ENCODE measurements at places on chromosomes 16 and 17. TPM values are rescaled to one million over a fixed set of nuclear protein-coding genes. Genes with fewer than 3 reads are reported as not detected.

DNA sequence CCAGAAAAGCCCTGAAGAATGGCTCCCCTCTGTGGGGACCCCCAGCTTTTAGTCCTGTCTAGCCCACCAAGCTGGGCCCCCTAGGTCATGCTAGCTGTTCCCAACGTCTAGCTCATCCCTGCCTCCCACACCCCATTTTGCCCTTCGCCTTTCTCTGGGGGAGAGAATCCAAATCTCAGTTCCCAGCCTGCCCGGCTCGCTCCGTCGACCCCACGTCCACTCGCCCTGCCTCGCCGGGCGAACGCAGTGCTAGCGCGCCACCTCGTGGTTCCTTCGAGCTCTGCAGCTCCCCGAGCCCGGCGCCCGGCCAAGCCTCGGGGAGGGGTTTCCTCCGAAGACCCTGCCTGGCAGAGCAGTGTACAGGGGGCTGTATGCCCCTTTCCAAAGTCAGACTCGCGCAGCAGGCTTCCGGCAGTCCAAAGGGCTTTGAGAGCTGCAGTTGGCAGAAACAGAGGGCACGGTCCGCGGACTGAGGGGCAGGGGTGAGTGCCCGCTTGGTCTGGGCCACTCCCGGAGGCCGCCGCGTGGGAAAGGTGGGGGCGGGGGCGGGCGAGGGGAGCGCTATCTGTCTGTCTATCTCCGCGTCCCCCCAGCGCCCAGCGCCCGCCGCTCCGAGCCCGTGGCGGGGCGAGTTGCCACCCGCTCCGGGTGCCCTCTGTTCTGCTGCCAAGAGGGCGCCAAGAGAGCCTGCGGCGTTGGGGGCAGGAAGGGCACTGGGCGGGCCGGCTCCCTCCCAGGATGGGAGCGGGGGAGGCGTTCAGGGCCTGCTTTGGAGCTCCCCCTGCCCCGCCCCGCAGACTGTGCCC, 1.7 kb upstream of the DLX3 start:
- DNase-seq, result peak; percentile 42

- DNase-seq, result no peak
These were observed 262.6 kb downstream of the PRKCA start for GRCh38 chr17:66564992-66565465.

- peak; percentile 66 for DNase-seq
These were observed 76.5 kb downstream of the TIMM22 start for GRCh38 chr17:1073241-1073962.

DNA sequence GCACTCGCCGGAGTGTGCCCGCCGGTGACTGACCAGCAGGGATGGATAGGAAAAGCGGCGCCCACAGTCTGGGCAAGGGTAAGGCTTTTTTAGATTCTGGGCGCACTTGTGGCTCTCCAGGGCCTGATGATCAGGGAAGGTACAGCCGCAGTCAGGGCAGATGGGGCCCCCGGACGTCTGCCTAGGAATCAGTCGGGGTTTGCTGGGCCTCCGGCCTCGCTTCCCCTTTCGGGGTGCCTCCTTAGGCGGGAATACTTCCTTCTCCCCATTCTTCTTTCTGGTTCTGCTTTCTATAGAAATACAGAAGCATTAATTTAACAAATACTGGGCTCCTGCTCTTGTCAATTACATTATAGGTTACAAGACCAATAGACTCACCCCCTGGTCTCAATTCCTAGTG, 5.0 kb downstream of the ZNF689 start:
- DNase-seq, result peak; percentile 46

The HSPB9 gene
- 0.13 TPM for total RNA-seq

The ERI2 gene
- 16.2 TPM for total RNA-seq

DNA sequence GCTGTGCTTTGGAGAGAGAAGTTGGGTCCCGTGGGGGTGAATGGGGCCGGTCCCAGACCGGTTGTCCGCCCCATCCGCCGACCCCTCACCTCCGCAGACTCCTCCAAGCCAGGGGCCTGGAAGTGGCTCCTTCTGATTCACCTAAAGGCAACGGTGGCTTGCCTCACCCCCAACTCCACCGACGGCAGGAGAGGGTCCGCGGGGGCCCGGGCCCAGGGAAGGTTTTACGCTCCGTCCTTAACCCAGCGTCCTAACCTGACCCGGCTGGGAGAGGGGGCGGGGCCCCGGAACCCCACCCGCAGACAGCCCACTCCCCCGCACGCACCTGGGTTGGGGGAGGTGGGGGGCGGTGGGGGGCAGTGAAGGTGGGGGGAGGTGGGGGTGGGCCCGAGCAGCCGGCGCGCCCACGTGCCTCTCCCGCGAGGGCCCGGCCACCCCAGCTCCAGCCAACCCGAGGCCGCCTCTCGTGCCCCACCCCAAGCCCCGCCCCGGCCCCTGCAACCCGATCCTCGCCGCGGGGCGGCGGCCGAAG, 12.7 kb upstream of the CD300A start:
- no peak for DNase-seq

The SMIM36 gene
- total RNA-seq, result not detected

DNA sequence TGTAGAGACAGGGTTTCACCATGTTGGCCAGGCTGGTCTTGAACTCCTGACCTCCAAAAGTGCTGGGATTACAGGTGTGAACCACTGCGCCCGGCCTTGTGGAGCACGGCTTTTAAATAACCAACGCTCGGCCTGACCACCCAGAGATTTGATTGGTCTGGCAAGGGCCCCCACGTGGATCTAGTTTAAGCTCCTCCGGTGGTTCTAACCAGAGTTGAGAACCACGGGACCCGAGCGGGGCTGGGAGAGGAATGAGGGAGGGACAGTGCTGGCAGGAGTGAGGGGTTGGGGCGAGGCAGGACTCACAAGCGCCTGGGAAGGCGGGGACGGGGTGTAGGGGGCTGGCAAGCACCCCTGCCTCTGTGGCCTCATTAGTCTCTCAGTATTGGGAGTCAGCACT, 3.0 kb downstream of the NLRC3 start:
- DNase-seq, result no peak

- DNase-seq, result no peak
These were observed 130.8 kb downstream of the PMP22 start for GRCh38 chr17:15134363-15134762.

GRCh38 chr16:64507240-64508024, 614.4 kb downstream of the CDH11 start:
- no peak for DNase-seq

- DNase-seq, result peak; percentile 32
These were observed 193.4 kb upstream of the CPHXL start for GRCh38 chr16:75919664-75920063.

GRCh38 chr16:13543850-13544249, 376.1 kb upstream of the ERCC4 start:
- no peak for DNase-seq

DNA sequence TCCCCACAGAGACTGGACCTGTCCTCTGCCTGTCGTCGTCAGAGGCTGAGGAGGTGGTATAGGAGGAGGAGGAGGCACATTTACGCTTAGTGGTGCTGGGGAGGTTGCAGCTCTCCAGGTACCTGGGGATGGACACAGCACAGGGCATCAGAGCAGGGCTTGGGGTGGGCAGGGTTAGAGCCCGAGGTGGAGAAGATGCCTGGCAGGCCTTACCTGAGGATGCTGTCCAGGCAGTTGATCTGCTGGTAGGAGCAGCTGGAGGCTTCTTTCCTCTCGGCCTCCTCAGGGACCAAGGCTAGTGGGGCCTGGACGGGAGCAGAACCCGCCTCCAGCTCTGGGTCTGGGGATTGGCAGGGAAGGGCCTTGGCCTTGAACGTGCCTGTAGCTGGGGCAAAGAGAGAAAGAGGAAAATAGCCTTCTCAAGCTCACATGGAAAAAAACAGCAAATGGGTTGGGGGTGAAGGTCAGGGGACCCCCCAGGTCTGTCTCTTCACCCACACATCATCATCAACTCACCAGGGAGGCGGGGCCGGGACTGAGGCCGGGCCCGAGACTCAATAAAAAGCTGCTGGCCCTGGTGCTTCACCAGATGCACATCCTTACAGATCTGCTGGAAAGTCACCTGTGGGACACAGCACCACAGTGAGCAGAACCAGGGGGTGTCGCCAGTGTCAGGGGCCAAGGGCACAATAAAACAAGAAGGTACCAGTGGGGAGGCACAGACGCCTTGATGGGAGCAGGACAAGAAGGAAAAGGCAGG, 5.6 kb downstream of the PER1 start:
- peak; percentile 18 for DNase-seq

DNA sequence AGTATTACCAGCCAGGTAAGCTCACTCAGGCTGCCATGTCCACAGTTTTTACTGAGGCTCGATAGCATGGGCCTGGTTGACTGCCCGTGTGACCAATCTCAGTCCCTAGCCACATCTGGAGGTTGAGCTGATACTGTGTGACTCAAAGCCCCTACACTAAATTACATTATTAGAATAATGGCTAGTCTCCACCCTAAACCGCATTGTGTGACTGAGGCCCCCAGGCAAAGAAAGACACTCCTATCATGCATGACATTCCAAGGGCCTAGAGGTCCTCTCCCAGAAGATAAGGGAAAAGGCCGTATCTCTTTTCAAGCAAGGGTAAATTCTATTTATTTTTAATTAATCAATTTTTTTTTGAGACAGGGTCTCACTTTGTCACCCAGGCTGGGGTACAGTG, 505.3 kb downstream of the HAPSTR1 start:
- no peak for DNase-seq

GRCh38 chr17:45812102-45812501, 28.0 kb downstream of the CRHR1 start:
- DNase-seq, result no peak

DNA sequence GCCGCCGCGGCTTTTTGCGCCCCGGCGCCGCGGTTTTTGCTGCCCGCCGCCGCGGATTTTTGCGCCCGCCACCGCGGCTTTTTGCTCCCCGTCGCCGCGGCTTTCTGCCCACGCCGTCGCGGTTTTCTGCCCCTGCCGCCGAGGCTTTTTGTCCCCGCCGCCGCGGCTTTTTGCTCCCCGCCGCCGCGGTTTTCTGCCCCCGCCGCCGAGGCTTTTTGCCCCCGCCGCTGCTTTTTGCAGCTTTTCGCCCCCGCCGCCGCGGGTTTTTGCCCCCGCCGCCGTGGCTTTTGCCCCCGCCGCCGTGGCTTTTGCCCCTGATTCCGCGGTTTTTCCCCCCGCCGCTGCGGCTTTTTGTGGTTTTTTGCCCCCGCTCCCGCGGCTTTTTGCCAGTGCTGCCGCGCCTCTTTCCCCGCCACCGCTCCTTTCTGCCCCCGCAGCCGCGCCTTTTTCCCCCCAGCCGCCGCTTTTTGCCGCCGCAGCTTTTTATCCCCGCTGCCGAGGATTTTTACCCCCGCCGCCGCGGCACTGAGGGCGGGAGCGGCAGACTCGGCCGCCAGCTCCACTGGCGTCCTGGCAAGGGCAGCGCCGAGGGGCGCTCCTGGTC, 518.6 kb upstream of the WSB1 start:
- no peak for DNase-seq

- no peak for DNase-seq
These were observed 336.4 kb downstream of the GRIN2A start for GRCh38 chr16:9845661-9846361.

The GPR142 gene
- total RNA-seq, result 0.04 TPM

- DNase-seq, result no peak
These were observed 8.8 kb downstream of the MBTPS1 start for GRCh38 chr16:84107921-84108320.

DNA sequence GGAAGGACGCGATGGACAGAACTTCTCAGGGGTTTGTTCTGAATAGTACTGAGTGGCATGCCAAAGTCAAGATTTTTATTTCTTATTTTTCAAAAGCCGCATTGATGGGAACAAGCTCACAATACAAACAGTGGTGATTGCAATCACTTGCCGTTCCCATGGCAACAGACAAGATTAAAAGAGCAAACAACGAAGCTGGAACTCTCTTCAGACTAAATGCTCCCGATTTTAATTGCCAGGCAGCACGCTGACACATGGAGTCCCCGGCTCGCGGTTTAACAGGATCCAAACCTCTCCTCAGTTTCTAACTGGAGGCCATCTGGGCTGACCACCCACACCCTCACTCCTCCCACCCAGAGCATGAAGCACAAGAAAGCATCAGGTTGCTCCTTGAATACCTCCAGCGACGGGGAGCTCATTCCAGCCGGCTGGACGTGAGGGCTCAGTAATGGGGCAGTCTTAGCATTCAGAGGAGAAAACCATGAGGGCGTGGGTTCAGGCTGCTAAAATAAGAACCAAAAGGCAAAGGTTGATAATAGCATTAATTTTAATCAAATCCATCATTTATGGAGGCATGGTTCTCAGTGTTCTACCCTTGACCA, 41.5 kb downstream of the AIPL1 start:
- DNase-seq, result no peak

GRCh38 chr17:31251970-31252328, 45.1 kb downstream of the OMG start:
- no peak for DNase-seq

GRCh38 chr16:49992825-49993224, 32.2 kb upstream of the CNEP1R1 start:
- no peak for DNase-seq

- DNase-seq, result peak; percentile 55
These were observed 13.6 kb downstream of the MRM1 start for GRCh38 chr17:36614933-36615332.

The PALB2 gene
- 8.0 TPM for total RNA-seq

DNA sequence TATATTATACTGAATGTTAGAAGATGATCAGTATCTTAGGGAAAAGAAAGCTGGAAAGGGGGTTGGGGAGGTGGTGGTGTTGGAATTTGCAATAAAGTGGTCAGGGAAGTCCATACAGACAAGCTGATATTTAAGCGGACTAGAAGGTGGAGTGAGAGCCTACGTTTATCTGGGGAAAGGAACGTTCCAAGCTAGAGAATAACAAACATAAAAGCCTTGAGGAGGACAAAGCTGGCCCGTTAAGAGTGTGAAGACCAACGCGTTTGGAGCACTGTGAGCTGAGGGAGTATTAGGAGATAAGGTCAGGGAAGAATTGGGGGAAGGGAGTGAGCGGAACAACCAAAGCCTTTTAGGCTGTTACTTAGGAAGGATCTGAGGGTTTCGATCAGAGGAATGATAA, 1.4 kb downstream of the DDX42 start:
- no peak for DNase-seq

GRCh38 chr16:8204769-8205168, 385.5 kb downstream of the TMEM114 start:
- DNase-seq, result no peak

- peak; percentile 89 for DNase-seq
These were observed 26.4 kb upstream of the CLEC18A start for GRCh38 chr16:69924777-69925191.

DNA sequence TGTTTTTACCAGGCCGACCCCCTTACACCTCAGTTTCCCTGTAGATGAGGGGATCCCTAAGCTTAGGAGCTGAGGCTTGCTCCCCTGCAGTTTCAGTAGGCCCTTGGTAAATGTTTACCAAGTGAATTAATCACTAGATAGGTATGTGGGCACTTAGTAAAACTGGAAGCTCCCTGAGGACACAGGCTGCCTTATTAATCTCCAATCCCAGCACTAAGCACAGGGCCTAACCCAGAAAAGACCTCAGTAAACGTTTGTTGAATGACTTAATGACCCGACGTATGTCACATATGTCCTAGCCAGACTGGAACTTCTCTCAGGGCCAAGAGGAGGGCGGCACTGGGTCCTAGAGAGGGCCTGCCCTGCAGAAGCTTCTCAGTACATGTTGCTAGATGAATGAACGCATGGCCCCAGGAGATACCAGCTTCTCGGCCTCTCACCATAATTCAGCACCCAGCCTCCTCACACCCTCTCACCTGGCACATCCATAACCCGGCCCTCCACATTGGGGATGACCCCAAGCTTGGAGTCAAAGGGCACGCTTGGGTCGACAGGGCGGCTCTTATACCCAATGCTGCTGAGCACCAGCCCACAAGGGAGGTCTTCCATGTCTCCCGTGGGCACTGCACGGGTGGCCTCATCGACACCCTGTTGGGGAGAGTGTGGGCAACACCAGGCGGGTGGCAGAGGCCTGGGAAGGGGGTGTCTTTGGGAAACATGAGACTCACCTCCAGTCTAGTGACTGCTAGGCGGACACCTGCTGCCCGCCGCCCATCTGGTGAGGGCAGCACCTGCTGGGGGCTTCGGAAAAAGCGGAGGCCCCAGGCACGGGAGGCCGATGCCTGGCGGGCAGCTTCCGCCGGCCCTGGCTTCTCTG, 4.0 kb upstream of the GRIN2C start:
- no peak for DNase-seq

Measured in muscle of leg (tissue), 16 donors.